Neural crest cell (in vitro differentiated cells): ENCODE measurements at places on chromosomes 3 and 15. TPM values are rescaled to one million over a fixed set of nuclear protein-coding genes. Genes with fewer than 3 reads are reported as not detected.

DNA sequence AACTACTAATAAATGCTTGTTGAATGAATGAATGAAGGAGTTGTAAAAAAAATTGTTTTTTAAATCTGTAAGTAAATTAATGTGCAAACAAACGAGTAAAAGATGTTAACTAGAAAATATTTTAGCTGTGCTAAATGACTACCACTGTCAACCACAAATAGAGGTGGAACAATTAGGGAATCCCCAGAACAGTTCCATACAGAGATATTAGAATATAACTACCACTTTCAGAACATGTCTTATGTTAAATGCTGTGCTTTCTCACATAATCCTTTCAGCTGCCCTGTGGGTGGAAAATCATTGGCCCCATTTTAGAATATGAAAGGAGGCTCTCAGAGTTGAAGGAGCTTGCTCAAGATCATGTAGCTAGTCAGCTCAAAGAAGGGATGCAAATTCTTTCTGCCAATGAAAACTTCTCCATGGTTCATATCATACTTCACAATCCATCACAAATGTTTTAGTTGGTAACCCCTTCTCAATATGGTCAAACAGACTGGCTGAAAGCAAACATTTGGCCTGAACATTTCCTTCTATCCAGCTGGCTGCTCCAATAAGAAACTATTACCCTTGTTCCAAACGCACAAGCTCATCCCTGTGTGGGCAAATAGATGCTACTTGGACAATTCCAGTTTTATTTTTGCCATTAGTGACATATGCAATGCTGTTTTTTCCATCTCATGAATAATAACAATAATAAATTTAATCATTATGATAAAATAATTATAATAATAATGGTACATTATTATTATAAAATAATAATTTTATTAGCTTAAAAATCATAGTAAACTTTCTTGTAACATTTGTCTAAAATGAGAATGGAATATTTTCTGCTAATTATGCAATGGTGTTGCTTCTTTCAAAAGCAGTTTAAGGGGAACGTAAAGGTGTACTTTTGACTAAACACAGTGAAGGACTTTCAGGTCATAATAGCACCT is 290.4 kb upstream of the STT3B start:
- H3K27me3 ChIP-seq: no peaks in the 10 kb centered on the region
- no peak overlapping the region for H3K27ac ChIP-seq
- DNase-seq: no peak
- no peaks in the 10 kb centered on the region for H3K36me3 ChIP-seq
- H3K4me3 ChIP-seq: no peak overlapping the region

- H3K4me3 ChIP-seq: no peak overlapping the region
- peaks cover 2% of the 10 kb centered on the region for H3K36me3 ChIP-seq
- no peak for DNase-seq
- no peaks in the 10 kb centered on the region for H3K27me3 ChIP-seq
- peak overlapping the region; percentile 86 for H3K27ac ChIP-seq
Observed at GRCh38 chr3:152595975-152596821, 238.7 kb upstream of the P2RY1 start.

GRCh38 chr15:70141376-70142071 is 43.8 kb upstream of the TLE3 start:
- no peaks in the 10 kb centered on the region for H3K36me3 ChIP-seq
- H3K27me3 ChIP-seq: peaks cover 25% of the 10 kb centered on the region
- no peak for DNase-seq
- H3K27ac ChIP-seq: no peak overlapping the region
- no peak overlapping the region for H3K4me3 ChIP-seq

GRCh38 chr15:83947156-83947555 is 288.4 kb upstream of the GOLGA6L4 start:
- no peak overlapping the region for H3K4me3 ChIP-seq
- DNase-seq: no peak
- peaks cover 7% of the 10 kb centered on the region for H3K4me1 ChIP-seq
- peaks cover 2% of the 10 kb centered on the region for H3K36me3 ChIP-seq
- no peak overlapping the region for H3K27ac ChIP-seq

DNA sequence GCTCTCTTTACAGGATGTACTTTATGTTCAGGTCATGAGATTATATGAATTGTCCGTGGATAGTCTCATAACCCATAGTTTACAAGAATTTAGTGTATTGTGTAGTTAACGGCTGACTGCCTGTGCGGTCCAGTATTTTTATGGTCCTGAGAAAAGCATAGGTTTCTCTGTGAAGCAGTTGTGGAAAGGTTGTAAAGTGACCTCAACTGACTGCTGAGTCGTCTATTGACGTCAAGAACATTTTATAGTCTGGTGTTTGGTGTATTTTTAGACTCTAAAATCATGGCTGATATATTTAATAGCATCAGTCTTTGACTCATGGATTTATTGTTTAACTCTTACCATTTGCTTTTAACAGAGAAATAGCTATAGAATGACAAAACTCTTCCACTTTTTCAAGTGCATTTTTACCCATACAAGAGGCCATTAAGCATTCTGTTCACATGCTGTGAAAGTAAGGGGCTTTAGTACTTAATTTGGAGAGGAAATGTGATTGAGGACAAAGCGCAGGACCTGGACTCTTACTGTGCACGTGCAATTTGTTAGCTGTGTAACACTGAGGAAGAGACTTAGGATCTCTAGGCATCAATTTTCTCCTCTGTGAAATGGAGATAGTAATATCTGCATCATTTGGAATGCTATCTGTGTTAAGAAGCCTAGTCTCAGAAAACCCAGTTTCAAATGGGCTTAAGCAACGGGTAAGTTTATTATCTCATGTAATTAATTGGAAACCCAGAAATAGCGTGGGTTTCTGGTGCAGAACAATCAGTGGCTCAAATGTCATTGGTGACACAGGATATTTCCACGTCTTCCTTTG is 240.8 kb downstream of the NFKBIZ start:
- H3K27ac ChIP-seq: no peak overlapping the region
- peaks cover 18% of the 10 kb centered on the region for H3K4me1 ChIP-seq
- H3K36me3 ChIP-seq: no peaks in the 10 kb centered on the region
- no peak for DNase-seq

DNA sequence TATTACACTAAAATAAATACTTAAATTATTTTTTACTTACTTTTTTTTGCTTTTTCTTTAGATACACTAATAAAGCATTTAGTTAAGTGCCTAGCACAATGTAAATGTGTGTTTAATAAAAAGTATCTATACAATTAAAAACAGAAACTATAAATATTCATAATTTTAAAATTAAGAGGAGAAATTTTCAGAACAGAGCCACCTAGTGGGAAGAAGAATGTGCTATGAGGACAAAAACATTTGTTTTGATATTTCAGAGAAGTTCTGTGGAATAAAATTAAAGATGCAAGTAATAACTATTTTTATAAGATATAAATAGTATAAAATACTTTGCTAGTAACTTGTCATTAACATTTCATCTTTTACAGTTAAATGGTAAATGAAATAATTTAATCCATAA is 33.6 kb upstream of the PLSCR5 start:
- H3K27me3 ChIP-seq: no peaks in the 10 kb centered on the region
- no peak for DNase-seq
- H3K4me1 ChIP-seq: peaks cover 8% of the 10 kb centered on the region
- no peak overlapping the region for H3K27ac ChIP-seq

- no peak for DNase-seq
- no peaks in the 10 kb centered on the region for H3K4me1 ChIP-seq
- no peak overlapping the region for H3K27ac ChIP-seq
- no peak overlapping the region for H3K4me3 ChIP-seq
Observed at GRCh38 chr3:171660188-171660587, 150.1 kb downstream of the PLD1 start.

Gene CACNA2D3
- total RNA-seq: 0.34 and 0.82 TPM in 2 replicates

Gene CMSS1
- 60.9 and 67.9 TPM in 2 replicates for total RNA-seq

Gene IMPDH2
- 259 and 261 TPM in 2 replicates for total RNA-seq

Gene CDCP1
- not detected in 2 replicates for total RNA-seq

Gene CHRNB4
- 3.9 and 4.1 TPM in 2 replicates for total RNA-seq
